ENCODE measurements at places on chromosomes 12 and 14.

DNA sequence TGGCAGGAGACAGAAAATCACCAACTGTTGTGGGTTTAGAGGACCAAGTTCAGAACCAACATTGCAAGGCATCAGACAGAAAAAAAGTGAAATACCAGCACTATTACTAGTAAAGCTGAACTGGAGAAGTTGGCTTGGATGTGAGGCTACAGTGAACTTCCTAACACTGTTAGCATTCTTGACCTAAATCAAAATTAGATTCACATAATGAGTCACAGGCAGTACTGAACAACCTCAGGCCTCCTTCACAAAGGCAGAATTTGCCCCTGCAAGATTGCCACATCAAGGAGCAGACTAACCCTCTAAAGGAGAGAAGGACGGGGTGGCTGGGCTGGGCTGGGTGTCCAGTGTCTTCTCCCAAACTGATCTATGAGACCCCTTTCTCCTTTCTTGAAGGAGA, 539.7 kb downstream of the SNAPC1 start:
- no peak for DNase-seq

GRCh38 chr12:6171409-6172015, 28.7 kb upstream of the CD9 start:
- DNase-seq = no peak

- DNase-seq = no peak
Measured at GRCh38 chr14:74635847-74636246, 23.8 kb upstream of the LTBP2 start.

- no peak for DNase-seq
Measured at GRCh38 chr12:77325511-77326236, 260.3 kb upstream of the E2F7 start.

DNA sequence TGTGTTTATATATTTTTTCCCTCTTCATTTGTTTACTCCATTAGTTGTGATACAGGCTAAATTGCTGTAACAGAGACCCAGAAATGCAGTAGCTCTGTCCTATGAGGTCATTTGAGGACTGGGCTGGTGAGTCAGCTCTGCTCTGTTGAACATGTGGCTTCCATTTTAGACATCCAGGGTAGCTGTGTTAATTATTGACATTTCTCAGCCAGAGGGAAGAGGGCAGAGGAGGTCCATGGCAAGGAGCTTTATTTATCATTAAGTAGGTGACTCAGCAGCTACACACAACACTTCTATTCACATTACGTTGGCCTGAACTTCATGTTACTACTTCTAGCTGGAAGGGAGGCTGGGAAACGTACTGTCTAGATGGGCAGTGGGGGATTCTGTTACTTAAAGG, 85.4 kb downstream of the PTCSC3 start:
- no peak for DNase-seq

- DNase-seq = no peak
Measured at GRCh38 chr12:117450209-117450608, 88.8 kb upstream of the NOS1 start.

DNA sequence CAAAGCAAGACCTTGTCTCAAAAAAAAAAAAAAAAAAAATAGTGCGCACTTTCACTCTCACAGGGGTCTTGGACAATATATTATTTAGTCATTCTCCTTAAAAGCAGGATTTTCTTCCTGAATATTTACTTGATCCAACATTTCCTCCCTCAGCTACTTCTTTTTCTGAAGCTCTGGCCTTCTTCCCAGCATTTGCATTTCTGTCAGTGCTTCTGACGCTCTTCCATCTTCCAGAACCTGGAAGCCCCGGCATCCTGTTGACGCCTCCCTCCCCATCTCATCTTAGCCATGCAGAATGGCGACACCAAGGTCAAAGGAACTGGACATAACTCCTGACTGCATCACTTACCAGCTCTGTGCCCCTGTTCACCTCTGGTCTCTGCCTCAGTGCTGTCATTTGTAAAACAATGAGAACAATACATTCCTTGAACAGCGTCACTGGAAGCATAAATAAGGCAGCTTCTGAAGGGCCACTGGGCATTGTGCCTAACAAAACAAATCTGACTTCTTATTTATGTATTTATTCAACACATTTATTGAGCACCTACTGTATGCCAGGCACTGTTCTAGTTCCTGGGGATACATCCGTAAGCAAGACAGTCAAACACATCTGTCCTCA, 90.9 kb upstream of the MDM1 start:
- DNase-seq = no peak

- no peak for DNase-seq
Measured at GRCh38 chr12:49626169-49626835, 2.9 kb downstream of the PRPF40B start.

GRCh38 chr12:105403095-105403494, 72.6 kb downstream of the C12orf75 start:
- DNase-seq = no peak

DNA sequence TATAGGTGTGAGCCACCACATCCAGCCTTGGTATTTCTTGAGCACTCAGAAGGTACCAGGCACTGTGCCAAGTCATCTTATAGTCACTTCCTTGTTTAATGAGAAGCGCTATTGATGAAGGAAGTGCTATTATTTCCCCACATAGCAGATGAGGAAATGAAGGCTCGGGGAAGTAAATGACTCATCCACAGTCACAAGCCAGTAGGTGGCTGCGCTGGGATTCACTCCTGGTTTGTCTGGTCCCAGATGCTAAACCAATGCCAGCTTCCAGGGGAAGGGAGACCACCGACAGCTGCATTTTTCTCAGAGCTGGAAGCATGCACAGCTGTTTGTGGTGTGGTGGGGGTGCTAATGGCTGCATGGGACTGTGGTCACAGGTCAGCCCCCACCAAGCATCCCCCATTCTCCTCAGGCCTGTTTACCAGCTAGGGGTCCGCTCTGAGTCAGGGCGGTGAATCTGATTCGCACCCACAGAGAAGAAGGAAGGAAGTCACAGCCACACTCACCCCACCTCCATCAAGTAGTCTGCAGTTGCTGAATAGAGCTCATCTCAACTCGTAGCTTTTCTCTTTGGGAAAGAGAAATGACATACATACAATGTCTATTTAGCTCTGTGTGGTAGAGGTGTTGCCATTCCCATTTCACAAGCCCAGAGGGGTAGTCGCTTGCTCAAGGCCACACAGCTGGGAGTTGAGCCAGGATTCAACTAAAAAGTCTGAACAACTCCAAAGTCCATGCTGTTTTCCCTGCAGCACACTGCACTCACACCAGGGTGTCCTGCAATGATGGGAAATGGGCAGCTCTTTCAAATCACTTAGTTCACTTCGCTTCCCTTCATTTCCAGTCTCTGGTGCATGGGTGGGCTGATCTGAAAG, 6.3 kb upstream of the LTBP2 start:
- DNase-seq = peak; percentile 58

GRCh38 chr12:55932551-55932910, 1.6 kb downstream of the DGKA start:
- peak; percentile 52 for DNase-seq

DNA sequence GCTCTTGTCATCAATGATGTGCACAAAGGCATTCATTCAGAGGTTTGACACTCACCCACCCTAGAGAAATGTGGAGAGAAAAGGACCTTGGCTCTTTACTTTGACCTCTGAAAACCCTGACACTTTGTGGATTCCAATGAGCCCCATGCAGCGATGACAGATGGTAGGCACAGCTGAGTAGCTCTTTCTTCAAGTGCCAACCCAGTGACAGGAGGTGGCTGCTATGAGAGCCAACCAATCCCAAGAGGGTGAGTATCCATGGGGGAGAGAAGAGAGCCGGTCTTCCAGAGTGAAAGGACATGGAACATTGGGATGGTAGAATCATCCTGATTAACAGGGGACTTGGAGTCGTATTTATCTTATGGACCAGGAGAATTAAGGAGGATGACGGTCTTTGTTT, 17.8 kb downstream of the SLC8A3 start:
- DNase-seq = no peak

DNA sequence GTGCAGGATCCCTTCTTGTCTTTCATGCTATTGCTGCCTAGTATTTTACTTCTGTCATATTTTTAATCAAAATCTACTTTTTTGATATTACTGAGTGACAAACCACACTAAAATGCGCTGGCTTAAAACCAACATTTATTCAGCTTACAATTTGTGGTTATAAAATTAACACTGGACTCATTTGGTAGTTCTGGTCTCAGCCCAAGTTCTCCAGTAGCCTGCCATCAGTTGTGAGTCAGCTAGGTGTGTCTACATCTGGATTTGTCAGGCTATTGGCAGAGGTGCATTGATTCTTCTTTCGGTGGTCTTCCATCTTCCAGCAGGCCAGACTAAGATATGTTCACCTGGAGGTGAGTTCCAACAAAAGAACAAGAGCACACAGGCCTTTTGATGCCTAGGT, 765.1 kb upstream of the FBXO33 start:
- DNase-seq = no peak

GRCh38 chr12:12788131-12788530, 2.7 kb downstream of the APOLD1 start:
- no peak for DNase-seq

DNA sequence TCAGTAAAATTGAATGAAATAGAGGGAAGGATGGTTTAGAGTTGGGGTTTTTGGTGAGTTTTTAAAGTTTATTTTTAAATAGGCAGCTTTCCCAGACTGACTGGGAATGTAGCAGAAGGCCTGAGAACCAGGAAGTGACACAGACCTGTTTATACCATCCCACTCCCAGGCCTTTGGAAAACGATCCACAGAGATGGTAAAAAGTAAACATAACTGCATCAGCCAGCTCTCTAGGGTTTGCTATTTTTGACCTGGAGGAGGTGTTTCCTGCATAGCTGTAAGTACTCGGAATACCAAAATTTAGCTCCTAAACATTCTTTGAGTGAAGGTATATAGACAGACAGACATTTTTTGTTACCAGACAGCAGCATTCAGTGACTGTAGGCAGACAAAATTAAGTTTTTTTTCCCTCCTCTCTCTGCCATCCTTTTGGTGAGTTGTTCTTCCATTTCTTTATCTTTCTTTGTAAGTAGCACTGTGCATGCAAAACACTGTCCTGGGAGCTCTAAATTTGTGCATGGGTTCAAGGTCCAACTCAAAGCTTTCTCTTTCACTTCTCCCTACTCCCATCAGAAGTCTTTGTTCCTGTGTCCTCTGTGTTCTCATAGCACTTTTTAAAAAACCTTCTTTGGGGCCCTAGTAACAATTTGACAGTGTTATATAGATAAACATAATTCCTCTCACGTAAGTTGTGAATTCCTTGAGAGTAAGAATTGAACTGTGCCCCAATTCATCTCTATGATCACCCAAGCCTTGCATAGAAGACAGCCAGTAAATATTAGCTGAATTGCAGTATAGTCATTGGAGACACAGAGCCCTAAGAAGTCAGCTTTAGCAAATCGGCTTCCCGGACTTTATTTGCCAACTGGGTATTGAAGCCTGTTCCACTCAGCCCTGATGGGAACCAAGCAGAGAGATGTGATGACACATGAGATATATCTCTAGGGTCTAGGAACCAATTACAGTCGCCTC, 37.4 kb downstream of the SUSD6 start:
- DNase-seq = no peak

DNA sequence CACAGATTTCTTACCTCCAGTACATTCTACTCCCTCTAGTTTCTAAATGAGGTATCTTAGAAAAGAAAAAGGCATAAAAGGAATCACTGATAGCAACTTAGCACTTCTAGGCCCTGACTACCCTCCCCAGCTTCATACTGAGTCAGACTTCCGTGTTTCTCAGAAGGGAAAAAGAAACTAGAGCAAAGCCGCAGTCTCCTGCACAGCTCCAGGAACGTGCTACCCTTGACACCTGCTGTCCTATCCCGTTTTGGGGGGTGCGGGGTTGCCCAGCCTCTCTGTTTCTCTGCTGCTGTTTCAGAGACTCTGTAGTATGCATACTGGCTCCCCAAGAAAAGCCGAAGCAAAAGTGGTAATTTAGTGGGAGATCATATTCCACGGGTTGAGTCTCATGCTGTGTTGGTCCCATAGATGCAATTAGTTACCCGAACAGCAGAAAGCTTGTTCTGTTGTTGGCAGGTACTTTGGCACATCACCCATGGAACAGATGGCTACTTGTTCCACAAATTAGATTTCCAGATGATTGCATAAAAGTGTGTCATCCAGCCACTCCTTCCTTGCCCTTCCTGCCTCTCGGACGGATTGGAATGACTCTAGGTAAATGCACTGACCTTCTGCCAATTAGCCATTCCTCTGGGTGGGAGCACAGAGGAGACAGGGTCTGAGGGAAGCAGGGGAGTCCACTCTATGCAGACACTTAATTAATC, 438.1 kb downstream of the FUT8 start:
- DNase-seq = peak; percentile 64

DNA sequence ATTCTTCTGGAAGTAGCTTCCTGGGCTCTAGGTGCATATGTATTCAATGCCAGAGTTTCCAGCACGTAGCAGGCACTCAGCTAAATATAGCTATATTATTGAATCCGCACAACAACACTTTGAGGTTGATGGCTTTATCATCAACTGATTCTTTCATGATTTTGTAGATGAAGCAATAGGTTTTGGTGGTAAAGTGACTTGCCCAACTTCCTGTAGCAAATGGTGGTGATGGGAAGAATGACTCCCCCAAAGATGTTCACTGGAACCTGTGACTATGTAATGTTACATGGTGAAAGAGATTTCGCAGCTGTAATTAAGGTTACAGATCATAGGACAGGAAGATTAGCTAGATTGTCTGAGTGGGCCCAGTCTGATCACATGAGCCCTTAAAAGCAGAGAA, 3.2 kb downstream of the TDRD9 start:
- no peak for DNase-seq

DNA sequence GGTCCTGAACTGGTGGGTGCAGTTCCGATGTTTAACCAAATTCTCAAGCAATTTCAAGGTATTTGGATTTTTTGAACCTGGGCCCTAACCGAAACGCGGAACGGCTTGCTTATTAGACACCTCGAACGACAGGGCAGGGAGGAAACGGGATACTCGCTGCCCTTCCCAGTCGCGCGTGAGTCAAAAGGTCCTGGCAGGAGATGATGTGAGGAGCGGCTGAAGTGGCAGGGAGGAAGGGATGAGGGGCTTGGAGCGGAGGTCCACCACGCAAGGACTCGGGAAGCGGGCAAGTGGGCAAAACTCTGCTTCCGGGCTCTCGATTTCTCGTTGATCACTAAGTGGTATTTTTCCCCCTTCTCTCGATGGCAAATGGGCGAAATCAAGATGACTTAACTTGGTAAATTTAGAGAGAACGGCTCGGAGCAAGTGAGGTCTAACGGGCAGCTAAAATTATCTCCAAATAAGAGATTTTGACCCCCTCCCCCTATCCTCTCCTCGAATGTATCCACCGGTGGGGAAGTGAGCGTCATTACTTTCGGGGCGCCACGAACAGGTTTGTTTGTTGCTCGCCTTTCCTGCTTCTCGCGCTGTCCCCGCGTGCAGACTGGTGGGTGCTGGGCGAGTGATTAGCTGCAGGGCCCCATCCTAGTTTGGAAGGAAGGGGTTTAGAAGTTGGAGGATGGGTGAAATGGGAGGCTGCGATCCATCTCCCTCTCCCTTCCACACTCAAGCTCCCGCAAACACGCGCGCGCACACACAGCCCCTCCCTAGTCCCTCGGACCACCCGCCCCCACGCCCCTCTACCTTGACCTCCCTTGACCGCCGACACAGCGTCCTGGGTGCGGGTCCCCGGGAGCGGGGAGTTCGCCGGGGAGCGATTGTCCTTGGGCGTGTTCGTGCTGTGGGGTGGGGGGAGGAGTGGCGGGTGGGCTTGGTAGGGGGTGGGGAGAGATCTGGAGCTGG, 986 bp upstream of the NTF3 start:
- DNase-seq = no peak

All from naive thymus-derived CD4-positive, alpha-beta T cell (primary cell).